ENCODE measurements at places on chromosomes 5 and 9.

GRCh38 chr9:122807271-122807900 lies 7.5 kb downstream of the OR1K1 start:
- DNase-seq, result no peak

DNA sequence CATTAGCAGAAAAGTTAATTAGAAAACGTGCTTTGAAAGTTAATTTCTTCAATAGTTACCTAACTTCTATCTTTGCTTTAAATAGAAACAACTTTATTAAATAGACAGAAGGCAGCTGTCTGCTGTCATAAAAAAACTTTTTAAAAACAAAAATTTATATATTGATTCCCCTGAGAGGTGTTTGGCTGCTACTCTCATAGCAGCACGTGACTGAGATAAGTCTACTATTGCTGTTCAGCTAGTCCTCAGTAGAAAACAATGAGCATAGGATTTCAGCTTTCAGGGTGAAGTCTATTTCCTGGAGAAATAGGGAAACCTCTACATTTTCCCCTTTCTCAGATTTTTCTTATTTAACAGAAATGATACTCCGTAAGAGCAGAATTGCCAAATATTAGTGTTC lies 135.0 kb upstream of the FBN2 start:
- DNase-seq, result no peak

DNA sequence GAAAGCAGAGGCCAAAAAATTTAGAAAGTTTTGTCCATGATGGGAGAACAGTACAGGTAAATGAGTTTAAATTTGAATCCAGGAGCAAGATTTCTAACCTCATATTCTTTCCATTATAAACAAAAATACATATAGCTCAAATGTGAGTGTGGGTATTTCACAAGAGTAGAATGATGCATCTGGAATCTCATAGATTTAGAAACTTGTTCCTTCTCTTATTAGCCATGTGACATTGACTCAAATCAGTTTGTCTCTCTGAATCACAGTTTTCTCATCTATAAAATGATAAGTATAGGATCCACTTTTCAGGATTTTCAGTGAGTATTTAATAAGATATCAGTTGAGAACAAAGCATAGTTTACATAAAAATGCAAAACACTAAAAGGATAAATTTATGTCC lies 436.3 kb upstream of the PAPPA start:
- no peak for DNase-seq

GRCh38 chr9:72794946-72795345 lies 157.9 kb downstream of the ALDH1A1 start:
- no peak for DNase-seq

DNA sequence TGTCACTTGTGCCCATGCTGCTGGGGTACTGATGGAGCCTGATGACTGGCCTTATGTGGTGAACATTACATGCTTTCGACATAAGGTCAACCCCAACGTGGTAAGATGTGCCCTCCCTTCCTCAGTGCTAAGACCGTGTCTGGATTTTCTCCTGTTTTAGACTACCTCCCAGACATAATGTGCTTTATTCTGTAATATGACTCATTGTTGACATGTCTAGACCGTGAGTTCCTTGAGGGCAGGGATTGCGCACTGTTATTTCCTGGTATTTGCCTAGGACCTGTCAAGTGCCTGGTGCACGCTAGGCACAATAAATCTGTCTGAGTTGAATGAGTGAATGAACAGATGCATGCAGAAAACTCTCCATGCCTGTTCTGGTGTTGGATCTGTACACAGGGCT lies 346.0 kb downstream of the KDM4C start:
- DNase-seq, result no peak

GRCh38 chr5:147454996-147455677 lies 54.7 kb downstream of the DPYSL3 start:
- peak; percentile 34 for DNase-seq

DNA sequence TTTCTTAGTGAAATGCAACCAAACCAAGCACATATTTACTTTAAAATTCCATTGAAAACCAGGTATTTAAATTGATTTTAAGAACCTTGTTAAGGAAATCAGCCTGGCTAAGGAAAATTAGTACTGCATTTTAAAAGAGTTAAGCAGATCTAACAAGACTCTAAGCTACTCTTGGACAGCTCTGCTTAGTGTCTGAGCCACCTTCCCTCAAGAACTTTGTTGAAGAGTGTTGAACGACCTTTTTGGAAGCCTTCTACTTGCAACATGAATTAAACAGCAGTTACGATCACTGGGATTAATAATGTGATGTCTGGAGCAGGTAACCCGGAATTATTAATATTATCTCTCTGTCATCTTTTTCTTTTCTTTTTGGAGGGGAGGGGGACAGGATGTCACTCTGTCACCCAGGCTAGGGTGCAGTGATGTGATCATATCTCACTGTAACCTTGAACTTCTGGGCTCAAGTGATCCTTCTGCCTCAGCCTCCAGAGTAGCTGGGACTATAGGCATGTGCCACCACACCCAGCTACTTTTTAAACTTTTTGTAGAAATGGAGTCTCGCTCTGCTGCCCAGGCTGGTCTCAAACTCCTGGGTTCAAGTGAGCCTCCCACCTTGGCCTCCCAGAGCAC lies 74.7 kb downstream of the ANKRD55 start:
- no peak for DNase-seq

DNA sequence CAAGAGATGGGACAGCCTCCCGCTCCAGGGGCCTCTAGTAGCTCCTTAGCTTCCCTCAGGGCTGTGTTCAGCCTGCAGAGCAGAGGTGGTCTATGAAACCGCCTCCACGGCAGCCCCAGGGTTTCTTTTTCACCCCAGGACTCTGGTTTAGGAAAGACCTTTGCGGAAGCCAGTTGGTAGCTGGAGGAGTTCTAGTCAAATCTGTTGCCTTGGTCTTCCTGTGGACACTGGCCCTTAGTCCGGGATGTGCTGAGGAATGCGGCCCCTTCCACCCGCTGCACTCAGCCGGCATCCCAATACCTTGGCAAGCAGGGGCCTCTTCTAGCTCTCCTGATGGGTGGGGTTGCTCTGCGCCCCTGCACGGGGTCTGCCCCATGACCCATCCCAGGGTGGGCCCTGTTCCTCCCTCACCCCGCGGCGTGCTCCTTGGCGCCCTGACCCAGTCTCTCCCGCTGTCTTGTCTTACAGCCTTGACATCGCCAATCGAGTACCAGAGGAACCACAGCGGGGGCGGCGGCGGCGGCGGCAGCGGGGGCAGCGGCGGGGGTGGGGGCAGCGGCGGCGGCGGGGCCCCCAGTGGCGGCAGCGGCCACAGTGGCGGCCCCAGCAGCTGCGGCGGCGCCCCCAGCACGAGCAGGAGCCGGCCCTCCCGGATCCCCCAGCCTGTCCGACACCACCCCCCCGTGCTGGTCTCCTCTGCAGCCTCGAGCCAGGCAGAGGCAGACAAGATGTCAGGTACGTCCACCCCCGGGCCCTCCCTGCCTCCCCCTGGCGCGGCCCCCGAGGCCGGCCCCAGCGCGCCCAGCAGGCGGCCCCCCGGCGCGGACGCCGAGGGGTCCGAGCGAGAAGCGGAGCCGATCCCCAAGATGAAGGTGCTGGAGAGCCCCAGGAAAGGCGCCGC lies 94.3 kb upstream of the OTULINL start:
- peak; percentile 62 for DNase-seq

DNA sequence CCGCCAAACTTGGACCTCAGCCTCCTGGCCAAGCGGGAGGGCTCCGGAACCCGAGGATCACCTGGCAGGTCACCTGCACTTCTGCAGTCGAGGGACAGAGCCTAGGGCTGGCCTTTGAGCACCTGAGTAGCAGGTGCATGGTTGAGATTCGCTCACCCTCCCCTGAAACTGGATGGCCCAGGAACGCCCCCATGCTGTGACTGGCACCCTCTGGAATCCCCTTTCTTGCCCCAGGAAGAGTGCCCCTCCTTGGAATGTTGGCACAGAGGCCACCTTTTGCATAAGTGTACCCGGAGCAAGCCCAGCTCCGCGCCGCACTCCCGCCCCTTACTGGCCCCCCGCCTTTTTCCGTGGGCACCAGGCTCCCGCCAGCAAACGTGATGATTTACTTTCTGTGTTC lies 112.5 kb upstream of the IER5L start:
- no peak for DNase-seq

DNA sequence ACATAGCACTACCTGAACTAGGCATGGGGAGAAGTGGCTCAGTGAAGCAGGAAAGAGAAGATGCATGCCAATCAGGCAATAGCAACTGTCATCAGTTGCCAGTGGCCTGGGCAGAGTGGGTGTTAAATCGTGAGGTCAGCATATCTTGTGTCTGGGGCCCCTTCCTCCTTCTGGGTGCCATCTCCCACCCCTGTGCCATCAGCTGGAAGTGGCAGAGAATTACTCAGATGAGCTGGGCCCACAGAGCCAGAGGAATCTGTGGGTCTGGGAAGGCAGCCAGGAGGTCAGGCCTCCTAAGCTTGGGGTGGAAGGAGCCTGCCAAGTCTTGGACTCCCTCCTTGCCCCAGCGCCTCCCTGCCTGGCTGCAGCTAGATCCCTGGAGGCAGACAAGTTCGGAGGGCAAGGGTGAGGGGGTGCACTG lies 66.5 kb downstream of the GALNT12 start:
- no peak for DNase-seq

DNA sequence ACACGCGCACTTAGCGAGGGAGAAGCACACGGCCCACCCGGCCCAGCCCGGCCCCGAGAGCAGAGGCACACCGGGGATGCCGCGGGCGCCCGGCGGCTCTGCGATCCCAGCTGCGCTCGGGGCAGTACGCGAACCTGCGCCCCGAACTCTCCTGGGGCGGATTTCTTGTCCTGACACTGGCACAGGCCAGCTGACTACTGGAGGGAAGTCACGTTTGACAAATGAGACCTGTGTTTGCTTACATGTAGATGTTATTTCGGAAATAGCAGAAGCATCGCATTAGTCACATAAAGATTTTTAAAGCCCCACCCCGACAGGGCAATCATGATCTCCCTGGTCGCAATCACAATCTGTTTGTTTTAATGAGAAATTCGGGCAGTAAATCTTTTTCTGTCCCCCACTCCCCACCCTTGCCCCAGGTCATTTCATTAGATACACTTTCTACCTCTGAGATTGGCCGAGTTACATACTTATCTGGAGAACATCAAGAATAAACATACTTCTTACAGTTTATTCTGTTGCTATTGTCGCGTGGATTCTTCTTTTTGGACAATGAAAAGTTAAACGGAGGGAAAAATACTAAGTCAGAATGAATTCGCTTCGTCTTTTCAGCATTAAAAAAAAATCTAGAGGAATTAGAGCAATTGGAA lies 518.9 kb downstream of the CTNND2 start:
- peak; percentile 58 for DNase-seq

GRCh38 chr9:94760660-94761059 lies 34.2 kb downstream of the AOPEP start:
- peak; percentile 21 for DNase-seq

- DNase-seq, result no peak
Observed at GRCh38 chr5:145236983-145237382, 598.2 kb downstream of the PRELID2 start.

GRCh38 chr5:100900142-100900795 lies 2.8 kb downstream of the ST8SIA4 start:
- peak; percentile 77 for DNase-seq

- no peak for DNase-seq
Observed at GRCh38 chr5:80759866-80760577, 105.2 kb upstream of the DHFR start.

GRCh38 chr9:127758843-127759242 lies 19.6 kb downstream of the SH2D3C start:
- DNase-seq, result no peak

DNA sequence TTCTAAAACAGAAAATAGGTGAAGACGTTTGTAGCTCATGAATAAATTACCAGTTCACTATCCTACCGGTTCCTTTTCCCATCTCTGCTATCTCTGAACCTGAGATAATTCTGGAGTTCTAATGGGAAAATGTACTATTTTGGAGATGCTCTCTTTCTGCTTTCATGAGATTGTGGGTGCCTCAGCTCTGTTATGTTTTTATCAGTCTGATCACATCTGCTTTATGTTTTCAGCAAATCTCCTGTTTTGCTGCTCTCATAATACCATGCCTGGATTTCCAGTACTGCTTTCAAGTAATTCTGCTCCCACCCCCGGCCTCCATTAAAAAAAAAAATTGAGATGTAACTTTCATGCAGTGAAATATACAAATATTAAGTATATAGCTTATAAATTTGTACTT lies 9.1 kb upstream of the SUSD1 start:
- no peak for DNase-seq

DNA sequence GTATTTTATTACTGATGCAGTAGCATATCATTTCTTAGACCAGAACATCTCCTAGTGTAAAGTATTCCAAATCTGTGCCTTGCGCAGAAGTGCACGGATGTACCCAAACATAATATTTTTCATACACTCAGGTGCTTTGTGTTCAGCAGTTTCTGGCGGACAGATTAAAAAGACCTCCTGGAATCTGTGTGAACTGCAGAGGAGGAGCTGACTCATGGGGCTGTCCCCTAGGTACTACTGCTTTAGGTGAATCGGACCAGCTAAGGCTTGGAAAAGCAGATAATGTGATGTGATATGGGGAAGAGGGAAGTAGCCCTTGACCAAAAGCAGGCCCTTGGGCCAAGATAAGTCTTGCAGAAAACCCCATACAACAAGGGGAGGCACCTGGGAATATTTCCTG lies 310.1 kb downstream of the PLK2 start:
- DNase-seq, result no peak

GRCh38 chr5:132232465-132232864 lies 4.8 kb upstream of the P4HA2 start:
- DNase-seq, result no peak

- peak; percentile 34 for DNase-seq
Observed at GRCh38 chr9:14627513-14627912, 65.7 kb downstream of the ZDHHC21 start.

DNA sequence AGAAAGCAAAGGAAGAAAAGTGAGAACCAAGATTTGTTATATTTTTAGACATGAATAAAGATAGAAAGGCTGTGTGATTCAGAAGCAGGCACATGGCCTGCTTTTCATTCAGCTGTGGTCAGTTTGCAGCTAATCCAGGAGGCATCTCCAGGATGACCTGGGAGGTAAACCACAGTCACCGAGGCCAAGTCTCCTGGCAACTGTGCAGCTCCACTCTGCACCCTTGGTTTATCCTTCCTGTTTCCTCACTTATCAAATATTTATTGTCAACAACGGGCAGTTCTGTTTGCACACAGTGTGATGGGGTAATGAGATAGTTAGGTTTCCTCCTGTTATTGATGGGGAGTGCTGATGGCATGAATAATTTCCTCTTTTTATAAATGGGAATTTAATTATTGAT lies 243.0 kb downstream of the PSAT1 start:
- no peak for DNase-seq

DNA sequence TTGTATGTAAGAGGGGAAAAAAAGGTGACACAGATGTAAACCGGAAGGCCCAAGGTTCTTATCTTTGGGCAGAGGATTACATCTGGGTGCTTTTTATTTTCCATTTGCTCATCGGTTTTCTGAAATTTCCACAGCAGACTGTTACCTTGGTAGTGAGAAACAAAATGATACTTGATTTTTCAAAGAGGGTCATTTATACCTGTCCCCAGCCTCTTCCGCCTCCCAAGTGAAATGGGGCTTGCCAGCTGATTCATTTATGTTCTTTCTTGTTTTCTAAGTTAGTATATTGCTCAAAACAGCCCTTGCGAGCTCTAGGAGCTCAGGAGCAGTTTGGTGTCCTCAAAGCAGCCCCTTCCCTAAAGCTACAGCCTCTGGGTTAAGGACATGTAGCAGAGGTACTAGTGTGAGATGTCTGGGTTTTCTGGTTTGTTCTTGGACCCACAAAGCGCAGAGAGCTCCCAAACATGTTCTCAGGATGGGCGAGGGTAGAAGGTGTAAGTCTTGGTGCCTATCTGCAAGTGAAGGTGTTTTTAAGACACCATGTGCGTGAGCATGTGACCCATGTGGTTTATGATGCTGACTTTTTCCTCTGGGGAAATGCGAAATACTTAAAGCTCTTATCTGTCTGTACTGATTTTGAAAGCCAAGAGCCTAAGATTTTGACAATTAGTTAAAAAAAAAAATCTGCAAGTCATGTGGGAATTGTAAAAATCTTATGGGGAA lies 38.3 kb downstream of the DAPK1 start:
- DNase-seq, result no peak

Measured in retina (tissue), 1 donor.